ENCODE measurements at places on chromosomes 1 and 21. TPM values are rescaled to one million over a fixed set of nuclear protein-coding genes. Genes with fewer than 3 reads are reported as not detected.
A peak's percentile ranks its signal among the peaks of the same experiment; 100 is the strongest.

GRCh38 chr1:53249706-53250105 is 11.4 kb upstream of the MAGOH start:
- no peak for DNase-seq

Gene MSH4
- 0.13 TPM for total RNA-seq

Gene SLC22A15
- not detected for total RNA-seq

Gene CFHR3
- not detected for total RNA-seq

Gene TRIM67
- total RNA-seq: not detected

DNA sequence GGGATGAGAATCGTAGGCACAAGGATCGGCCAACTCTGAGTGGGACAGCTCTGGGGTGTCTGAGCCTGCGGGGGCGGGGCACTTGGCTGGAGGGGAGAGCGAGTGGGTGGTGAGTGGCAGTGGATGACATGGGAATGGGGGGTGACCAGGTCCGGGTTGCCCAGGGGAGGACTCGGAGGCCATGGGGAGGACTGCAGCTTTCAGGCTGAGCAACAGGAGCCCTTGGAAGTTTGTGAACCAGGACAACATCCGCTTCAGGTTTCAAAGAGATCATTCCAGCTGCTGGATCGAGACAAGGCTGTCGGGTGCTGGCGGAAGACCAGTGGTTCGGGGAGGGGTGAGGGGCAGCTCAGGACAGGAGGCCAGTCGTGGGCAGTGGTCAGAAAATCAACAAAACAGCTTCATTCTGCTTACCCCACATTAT is 124.4 kb upstream of the IRF2BP2 start:
- DNase-seq: no peak

DNA sequence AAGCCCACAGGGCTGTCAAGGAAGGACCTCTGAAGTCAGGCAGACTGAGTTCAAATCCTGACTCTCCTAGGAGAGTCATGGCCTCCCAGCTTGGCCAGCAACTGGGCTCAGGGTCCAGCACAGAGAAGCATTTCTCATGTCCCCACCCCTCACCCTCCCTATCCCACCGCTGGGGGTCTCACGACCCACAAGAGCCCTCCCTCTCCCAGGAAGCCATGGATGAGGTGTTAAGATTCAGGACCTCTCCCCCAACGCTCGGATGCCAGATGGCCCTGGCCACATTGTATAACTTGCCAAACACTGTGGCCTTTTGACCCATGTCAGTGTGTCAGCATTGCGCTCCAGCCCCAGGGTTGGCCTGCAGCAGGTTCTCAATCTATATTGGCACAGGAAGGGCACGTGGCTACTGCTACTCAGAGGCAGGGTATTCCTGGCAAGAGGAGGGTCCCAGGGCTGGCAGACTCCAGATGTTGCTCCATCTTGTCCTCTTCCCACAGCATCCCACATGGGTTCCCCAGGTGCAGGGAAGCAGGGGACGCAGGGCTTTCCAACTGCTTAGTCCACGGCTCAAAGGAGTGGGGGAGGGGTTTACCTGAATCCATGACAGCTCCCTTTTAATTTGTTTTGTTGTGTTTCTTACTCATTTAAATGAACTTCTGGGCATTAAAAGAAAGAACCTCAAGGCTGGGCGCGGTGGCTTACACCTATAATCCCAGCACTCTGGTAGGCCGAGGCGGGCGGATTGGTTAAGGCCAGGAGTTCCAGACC is 10.5 kb downstream of the SLC2A1 start:
- DNase-seq: no peak

DNA sequence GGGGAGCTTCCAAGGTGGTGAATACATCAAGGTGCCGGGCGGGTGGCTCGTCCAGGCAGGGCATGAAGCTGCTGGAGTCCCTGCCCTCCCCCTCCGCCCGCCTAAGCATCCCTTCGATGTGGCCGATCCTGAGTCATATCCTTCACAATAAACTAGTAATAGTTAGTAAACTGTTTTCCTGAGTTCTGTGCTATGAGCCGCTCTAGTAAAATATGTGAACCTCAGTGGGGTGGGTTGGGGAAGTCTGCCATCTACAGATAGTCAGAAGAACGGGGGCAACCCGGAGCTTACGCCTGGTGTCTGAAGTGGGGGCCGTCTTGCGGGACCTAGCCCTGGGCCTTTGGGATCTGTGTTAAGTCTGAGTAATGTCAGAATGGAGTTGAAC is 21.6 kb downstream of the C2CD2 start:
- no peak for DNase-seq

Gene ADGRB2
- total RNA-seq: 0.26 TPM

Gene C8A
- not detected for total RNA-seq

Gene BECN2
- not detected for total RNA-seq

DNA sequence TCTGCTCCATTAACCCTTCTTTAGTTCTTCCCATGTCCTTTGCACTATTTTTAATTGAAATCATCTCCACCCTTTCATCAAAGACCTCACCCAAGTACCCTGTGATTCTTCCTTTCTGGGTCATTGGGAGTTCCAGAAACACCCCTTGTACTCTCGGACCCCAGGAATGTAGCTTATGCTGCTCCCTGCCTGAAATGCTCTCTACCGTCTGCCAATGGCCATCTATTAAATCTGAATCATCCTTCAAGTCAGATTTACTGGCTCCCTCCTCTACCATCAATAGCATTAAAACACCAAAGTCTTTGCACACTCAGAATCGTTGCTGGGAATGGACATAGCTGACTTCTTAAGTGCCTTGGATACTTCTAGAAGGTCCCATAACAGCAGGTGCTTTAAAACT is 73.2 kb upstream of the GADD45A start:
- no peak for DNase-seq

GRCh38 chr21:36250423-36251075 is 69.4 kb upstream of the MORC3 start:
- DNase-seq: no peak

DNA sequence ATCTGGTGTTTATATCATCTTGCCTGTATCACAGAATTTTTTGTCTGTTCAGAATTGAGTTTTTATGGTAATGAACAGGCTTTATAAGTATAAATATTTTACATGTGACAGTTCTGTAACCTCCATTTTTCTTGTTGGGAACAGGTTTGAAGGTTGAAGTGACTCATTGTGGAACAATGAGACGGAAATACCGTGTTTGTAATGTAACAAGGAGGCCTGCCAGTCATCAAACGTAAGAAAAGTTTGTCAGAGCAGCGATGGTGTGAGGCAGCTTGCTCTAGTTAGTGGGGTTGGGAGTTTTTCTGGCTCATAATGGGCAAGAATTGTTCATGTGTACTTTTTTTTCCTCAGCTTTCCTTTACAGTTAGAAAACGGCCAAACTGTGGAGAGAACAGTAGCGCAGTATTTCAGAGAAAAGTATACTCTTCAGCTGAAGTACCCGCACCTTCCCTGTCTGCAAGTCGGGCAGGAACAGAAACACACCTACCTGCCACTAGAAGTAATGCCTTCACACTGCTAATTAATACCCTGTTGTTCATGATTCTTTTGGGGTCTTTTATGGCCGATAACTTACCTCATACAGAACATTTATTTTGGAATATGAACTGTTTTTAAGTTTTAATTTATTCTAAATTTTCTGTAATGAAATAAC is 75.2 kb upstream of the TEKT2 start:
- DNase-seq: peak; percentile 96

DNA sequence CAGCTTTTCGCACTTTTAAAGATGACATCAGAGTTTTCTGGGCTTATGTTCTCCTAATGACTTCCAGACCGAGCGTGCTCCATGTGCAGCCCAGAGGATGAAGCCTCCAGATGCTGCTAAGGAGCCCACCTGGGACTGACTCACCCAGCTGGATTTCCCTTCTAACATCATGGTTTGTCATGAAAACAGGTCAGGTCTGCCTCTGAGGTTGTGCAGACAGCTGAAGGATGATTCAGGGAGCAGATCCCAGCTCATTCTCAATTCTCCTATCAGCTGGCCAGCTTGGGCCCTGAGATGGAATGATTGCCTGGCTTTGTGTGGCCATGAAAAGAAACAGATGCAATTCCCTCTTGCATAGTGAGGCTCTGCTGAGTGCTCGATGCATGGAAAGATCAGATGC is 123.9 kb upstream of the DUSP10 start:
- no peak for DNase-seq

Gene CSF1
- 4.6 TPM for total RNA-seq

DNA sequence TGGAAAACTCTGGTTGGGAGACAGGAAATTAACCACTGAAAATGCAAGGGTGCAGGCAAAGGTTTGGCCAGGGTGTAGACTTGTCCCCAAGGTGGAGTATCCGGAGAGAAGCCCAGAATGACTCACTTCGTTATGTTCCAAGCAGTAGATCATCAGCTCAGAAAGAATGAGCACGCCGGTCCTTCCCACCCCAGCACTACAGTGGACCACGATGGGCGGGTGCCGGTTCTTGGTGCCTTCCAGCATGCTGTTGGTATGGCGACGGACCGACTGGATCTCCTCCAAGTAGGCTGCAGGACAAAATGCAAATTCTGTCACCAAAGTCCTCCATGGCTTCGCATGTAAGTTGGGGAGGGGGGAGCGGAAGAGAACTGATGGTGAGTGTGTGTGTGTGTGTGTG is 83.4 kb downstream of the SMYD2 start:
- peak; percentile 13 for DNase-seq

DNA sequence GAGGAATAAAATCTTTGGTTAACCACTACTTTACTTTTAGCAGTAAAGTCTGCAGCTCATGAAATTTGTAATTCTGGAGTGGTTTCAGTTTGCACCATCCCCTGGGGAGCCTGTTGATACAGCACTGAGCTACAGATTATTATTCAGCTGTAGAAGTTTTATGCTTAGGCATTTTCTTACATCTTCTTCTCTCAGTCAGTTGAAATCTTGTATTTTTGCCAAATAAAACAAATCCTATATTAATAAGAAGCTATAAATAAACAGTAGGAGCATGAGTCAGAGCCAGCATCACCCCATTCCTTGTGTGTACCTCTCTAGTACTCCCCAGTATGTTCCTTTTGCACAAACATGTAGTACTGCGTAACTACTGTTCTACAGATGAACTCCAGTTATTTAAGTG is 118.9 kb downstream of the ATF6 start:
- DNase-seq: peak; percentile 67

Gene GABRD
- 1.0 TPM for total RNA-seq
